ENCODE measurements at places on chromosomes 1 and 21.
A peak's percentile ranks its signal among the peaks of the same experiment; 100 is the strongest.

DNA sequence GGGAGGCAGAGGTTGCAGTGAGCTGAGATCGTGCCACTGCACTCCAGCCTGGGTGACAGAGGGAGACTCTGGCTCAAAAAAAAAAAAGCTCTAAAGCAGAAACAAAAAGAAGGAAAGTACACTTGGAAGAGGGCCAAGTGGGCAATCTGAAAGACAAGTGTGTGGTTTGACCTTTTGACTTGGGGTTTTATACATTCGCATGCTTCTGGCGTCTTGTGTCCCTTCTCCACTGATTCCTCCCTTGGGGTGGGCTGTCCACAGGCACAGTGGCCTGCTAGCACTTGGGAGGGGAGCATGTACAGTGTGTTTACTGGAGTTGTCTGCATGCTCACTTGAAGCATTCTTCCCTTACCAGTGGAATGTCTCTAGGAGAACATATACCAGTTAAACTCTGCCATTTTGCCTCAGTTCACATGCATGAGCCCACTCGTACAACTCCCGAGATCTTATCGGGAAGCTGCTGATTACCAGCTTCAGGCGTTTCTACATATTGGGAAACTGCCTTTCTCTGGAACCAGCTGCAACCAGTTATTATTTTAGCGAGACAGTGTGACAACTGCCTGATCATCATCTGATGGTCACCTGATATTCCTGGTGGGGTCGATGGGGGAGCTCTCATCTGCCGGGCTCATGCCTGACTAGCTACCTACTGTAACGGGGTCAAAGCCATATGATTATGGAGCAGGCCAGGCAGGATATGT lies 113.5 kb upstream of the ZNF678 start:
- DNase-seq: no peak

DNA sequence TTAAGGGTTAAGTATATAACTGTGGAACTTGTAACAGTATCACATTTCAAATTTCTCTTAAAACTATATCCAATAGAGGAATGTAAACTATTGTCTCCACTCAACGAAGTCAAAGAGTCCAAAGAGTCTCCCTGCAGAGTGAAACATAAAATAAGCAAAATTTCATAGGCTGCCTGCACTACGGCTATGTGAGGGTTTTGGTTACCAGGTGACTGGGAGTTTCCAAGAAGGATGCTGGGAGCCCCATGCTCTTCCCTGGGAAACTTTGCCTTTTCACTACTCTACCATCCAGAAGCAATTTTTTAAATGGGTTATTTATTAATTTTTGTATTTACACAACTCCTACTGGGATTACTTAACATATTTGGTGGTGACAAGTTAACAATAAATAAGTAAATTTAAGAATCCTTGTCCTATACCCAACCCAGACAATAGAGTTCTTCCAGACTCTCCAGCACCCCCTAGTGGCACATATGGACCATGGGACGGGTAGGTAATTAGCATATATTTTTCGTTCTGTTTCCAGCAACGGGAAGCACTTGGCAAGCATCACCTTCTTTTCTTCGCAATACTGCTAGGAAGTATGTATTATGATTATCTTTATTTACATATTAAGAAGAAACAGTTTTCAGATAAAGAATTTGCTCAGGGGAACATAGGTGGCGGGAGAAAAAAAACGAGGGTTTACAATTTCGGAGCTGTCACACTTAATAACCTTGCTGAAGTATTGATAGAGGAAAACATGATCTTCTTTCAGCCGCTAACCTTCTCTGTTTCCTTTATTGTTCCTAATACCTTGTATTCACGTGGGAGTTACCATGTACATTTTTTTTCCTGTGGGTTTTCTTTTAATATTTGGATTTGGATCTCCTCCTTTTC lies 3.5 kb downstream of the FMO2 start:
- no peak for DNase-seq

DNA sequence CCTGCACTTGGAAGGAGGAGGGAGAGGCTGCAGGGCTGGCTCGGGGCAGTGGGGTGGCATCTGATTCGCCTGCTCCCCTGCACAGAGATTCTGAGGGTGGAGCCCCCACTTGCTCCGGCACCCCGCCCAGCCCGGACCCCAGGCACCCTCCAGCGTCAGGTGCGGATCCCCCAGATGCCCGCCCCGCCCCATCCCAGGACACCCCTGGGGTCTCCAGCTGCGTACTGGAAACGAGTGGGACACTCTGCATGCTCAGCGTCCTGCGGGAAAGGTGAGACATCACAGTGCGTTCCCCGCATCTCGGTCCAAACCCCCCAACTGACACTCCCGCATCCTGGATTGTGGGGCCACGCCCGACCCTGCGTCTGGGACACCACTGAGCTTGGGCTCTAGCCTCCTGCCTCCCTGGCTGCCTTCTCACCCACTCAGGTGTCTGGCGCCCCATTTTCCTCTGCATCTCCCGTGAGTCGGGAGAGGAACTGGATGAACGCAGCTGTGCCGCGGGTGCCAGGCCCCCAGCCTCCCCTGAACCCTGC lies 7.9 kb downstream of the ADAMTSL4 start:
- no peak for DNase-seq

DNA sequence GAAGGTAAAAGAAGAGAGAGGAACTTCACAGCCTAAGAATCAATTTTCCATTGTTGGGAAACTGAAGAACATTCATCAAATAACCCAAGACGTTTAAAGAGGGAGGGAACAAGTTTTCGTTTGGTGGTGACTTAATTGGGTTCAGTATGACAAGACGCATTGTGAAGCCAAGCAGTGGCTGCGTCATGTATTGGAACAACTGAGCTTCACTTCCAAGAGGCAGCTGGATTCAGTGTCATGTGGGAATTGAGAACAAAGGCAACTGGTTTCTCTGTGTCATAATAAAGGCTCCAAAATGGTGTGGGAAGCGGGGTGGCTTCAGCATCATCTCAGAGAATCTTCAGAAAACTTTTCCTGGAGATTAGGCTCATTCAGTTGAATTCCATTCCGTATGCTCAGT lies 29.8 kb upstream of the RC3H1 start:
- peak; percentile 23 for DNase-seq

- no peak for DNase-seq
Measured at GRCh38 chr1:23661887-23662286, 29.7 kb upstream of the RPL11 start.

DNA sequence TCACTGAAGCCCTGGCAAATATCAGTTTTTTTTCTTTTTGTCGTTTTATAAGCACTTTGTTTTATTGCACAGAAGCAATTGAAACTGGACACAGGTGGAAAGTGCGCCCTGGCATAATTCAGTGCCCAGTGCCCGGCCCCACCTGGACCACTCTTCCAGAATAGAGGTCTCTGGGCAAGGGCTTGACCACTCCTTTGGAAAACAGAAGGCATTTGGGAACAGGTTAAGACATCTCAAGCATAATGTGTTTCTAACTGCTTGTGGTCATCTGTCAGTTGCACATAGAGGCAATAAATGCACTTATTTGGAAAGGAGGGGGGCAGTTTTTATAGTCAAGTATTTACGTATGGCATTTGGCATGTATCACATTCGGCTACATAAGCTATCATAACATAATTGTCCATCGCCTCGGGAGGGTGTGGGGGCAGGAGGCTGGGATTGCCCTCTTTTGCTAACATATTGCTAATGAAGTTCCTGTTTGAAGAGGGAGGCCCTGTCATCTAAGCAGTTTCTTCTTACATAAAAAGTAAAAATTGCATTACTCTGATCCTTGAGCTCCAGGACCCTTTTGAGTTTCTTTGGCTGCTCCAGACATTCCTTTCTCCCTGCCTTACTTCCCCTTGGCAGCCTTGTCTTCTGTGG lies 14.7 kb upstream of the CD2 start:
- no peak for DNase-seq

DNA sequence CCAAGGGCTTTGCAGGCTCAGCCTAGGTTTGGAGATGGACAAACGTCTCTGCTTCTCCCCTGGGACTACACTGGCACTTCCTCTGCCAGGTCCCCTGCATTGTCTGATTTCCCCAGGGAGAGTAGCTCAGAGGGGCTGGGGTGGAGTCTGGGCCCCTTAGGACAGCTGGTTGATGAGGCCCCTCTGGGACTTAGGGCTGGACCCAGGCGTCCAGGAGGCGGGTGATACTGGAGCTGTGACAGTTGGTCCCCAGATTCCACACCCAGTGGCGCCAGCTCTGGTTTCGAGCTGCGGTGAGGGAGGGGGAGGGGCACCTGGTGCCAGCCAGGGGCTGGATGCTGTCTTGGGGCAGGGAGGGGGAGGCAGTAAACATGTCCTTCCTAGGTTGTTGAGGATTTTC lies 7.4 kb upstream of the MEX3A start:
- no peak for DNase-seq

- DNase-seq: no peak
Measured at GRCh38 chr1:66298464-66298863, 235.5 kb upstream of the SGIP1 start.

GRCh38 chr1:45566722-45567121 lies 16.1 kb downstream of the AKR1A1 start:
- no peak for DNase-seq

DNA sequence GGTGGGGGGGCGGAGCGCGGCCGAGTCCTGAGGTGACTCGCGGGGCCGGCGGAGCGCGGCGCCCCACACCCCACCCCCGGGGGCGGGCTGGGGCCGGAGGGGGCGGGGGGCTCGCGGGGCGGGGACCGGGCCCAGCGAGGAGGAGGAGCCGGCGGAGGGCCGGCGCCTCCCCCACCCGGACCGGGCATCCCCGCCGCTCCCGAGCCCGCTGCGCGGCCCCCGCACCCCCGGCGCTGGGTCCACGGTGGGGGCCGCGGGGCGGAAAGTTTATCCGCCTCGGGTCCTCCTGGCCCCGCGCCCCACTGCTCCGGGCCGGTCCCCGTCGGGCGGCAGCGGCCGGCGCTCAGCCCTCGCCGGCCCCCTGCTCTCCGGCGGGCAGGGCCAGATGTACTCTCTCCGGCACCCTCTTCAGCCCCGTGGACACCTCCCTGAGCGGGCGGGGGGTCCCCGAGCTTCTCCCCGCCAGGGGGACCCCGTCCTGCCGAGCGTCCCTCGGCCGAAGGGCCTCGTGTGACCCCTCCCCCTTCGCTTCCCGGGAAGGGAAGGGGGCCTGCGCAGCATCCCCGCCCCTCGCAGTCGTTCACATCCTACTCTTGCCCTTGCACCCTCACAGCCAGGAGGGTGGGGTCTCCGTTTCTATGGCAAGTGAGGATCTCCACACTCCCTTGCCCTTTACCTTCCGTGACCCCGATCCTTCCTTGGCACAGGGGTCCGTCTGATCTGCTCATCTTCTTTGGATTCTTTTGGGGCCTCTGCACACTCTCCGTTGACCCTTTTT lies 663 bp downstream of the CAMTA1 start:
- DNase-seq: no peak

GRCh38 chr1:95582746-95583145 lies 348.7 kb downstream of the RWDD3 start:
- DNase-seq: no peak

DNA sequence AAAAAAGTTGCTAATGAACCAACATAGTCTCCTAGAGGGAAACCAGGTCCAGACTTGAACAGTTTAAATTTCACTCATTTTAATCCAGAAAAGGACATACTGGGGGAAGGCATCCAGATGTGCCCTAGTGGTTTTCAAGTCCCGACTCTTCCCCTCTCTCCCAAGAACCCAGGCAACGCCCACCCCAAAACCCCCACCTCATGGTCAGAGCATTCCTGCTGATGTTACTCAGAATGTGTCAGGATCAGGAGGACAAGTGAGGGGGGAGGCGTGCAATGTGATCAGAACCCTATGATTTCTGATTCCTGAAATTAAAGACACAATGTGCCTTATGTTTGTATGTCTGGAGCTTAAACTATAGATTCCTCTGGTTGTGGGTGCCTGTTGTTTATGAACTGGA lies 1.6 kb upstream of the CTSK start:
- peak; percentile 47 for DNase-seq

- no peak for DNase-seq
Measured at GRCh38 chr1:240768979-240769378, 157.0 kb upstream of the GREM2 start.

- peak; percentile 72 for DNase-seq
Measured at GRCh38 chr1:223834660-223835263, 11.0 kb downstream of the TP53BP2 start.

DNA sequence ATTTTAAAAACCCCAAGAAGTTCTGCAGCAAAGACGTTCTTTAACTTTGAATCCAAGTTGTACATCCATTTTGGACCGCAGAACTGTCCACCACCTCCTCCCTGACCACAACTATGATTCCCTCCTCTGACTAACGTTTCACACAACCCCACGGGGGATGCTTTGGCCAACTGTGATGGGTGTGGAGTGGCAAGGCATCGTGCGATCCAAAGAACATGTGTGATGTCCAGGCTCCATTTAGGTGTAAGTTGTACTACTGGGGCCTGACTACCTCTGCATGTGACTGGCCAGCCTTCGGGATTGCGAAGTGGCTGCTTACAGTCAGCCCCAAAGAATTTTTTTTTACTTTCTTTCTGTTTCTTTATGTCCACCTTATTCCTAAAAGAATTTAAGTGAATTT lies 6.7 kb downstream of the KCNJ15 start:
- peak; percentile 98 for DNase-seq

- no peak for DNase-seq
Measured at GRCh38 chr1:185788386-185788785, 54.2 kb downstream of the HMCN1 start.

- no peak for DNase-seq
Measured at GRCh38 chr21:32233722-32234301, 45.0 kb downstream of the MIS18A start.

DNA sequence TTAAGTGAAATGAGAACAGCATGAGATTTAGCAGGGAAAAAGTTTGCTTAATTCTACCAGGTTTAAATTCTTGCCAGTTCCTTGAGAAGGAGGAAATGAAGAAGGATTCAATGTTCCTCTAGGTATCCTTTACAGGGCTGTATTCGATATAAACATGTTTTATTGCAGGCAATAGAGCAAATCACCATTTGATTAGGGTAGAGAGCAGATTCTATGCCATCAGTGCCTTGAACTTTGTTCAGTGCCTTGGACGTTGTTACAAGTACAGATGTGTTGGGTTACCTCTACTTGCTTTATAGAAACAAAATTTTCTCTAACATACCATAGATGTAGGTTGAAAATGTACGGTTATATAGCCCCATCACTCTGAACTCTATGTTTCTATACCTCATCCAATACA lies 18.2 kb upstream of the CLDN8 start:
- no peak for DNase-seq

Measured in skeletal muscle cell (primary cell).